Activated naive CD4-positive, alpha-beta T cell treated with anti-CD3 and anti-CD28 coated beads for 36 hours (primary cell): ENCODE measurements at places on chromosomes 1 and 21. TPM values are rescaled to one million over a fixed set of nuclear protein-coding genes. Genes with fewer than 3 reads are reported as not detected.

AMPD1 gene
- total RNA-seq: not detected

IGSF9 gene
- total RNA-seq: not detected

SFT2D2 gene
- 33.1 TPM for total RNA-seq

TINAGL1 gene
- total RNA-seq: not detected

C1orf94 gene
- not detected for total RNA-seq

JAM2 gene
- 0.07 TPM for total RNA-seq

LMOD1 gene
- not detected for total RNA-seq
